ENCODE measurements at places on chromosomes 1 and 21. TPM values are rescaled to one million over a fixed set of nuclear protein-coding genes. Genes with fewer than 3 reads are reported as not detected.

Gene CHD5
- 0.12 TPM for total RNA-seq

- DNase-seq: no peak
Measured at GRCh38 chr1:235205687-235206086, 44.6 kb upstream of the RBM34 start.

DNA sequence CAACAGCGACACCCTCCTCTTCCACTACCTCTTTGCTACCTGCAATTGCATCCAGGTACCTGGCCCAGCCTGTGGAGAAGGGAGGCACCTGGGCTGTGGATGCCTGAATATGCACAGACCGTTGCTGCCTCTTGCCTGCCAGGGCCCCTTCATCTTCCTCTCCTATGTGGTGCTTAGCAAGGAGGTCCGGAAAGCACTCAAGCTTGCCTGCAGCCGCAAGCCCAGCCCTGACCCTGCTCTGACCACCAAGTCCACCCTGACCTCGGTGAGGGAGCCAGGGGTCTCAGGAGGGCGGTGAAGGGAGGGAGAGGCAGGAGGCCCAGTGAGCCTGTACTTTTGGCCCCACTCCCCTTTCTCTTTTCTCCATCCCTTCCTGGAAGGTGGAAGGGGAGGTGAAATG, 11.5 kb downstream of the PSRC1 start:
- no peak for DNase-seq

DNA sequence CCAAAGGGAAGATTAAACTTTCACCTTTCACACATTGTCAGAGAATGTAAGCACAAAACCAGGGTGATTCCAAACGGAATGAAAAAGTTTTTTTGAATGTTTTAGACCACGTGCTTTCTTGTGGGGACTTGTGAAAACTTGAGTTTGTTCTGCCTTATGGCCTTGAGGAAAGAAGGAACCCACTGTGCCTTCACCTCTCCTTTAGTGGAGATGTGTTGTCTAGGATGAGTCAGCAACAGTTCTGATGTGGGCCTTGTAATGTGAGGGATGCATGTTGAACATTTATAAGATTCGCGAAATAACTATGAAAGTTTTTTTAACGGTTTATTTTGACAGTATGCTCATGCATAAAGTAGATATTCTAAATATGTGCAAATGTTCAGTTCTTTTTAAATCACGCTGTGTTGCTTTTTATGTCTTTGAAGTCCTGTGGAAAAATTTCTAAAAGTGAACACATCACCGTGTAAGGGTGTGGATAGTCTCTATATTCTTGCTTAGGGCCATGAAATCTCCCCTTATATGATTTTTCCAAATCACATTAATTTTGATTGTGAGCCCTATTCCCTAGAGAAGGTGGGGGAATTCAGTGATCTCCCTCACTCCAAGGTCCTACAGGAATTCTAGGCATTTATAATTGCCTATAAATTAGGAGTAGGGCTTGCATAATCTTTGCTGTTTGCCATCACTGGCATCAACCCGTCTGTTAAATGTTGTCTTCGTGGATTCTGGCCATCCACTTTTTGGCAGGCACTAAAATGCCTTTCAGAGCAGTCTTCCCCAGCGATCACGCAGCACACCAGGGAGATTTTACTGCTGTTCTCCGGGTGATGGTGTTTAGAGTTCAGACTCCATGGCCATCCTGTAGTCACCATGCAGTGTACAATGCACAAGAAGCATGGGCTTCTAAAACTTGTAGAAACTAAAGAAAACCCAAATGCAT, 47.4 kb downstream of the PLA2G4A start:
- no peak for DNase-seq

Gene TRMT13
- total RNA-seq: 10.3 TPM

DNA sequence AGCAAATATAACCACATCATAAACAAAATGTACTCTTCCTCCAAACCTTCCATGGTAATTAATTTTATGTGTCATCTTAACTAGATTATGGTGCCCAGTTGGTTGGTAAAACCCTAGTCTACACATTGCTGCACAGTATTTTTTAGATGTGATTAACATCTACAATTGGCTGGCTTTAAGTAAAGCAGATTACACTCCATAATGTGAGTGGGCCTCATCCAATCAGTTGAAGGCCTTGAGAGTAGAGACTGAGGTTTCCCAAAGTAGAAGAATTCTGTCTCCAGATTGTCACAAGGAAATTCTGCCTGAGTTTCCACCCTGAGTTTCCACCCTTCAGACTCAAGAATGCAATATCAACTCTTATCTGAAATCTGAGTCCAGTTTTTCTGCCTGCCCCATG, 128.4 kb upstream of the USP25 start:
- DNase-seq: no peak

Gene SH2D1B
- 0.13 TPM for total RNA-seq

DNA sequence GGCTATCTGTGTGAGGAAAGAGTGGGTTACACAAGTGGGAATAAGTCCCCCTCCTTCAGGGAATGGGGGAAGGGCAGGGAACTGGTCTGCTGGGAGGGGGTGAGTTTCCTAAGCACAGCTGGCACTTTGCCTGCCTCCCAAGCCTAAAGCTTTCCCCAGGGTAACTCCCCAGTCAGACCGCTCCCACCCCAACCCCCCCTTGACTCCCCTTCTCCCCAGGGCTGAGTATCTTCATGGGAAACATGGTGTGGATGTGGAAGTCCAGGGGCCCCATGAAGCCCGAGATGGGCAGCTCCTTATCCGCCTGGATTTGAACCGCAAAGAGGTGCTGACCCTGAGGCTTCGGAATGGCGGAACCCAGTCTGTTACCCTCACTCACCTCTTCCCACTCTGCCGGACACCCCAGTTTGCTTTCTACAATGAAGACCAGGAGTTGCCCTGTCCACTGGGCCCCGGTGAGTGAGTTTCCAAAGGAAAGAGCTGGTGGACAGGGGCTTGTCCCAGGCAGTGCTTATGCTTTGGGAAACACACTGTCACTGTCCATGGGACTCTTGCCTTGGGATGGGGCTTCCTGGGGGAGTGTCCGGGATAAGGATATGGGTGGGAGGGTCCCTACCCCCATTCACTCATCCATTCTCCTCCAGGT, 14.9 kb downstream of the MOV10 start:
- DNase-seq: no peak

Gene SLX9
- total RNA-seq: 28.6 TPM

GRCh38 chr1:209232759-209233158, 350.8 kb upstream of the CAMK1G start:
- DNase-seq: no peak

Gene WNT2B
- total RNA-seq: 4.0 TPM

Gene SIM2
- not detected for total RNA-seq

Gene CRP
- total RNA-seq: not detected

DNA sequence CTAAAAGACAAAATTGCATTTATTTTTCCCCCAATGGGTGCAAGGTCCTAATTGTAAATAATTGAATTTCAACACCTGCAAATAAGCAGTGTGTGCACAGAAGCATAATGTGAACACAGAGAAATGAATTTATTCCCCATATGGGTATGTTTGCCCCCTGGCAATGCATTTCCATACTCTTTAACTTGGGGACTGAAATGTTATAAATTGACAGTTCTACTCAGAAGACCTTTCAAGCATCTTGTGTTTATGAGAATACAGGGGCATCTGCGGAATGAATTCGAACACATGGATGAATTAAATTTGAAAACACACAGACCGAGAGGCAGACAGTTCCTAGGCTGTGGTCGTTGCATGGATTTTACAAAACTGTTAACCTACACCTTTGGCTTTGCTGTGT, 3.5 kb downstream of the PBX1 start:
- no peak for DNase-seq
